ENCODE measurements at places on chromosomes 1 and 21.

- DNase-seq: no peak
These were observed 401.5 kb downstream of the RPS6KC1 start for GRCh38 chr1:213452501-213452900.

- DNase-seq: no peak
These were observed 2.7 kb downstream of the IFFO2 start for GRCh38 chr1:18953731-18954231.

DNA sequence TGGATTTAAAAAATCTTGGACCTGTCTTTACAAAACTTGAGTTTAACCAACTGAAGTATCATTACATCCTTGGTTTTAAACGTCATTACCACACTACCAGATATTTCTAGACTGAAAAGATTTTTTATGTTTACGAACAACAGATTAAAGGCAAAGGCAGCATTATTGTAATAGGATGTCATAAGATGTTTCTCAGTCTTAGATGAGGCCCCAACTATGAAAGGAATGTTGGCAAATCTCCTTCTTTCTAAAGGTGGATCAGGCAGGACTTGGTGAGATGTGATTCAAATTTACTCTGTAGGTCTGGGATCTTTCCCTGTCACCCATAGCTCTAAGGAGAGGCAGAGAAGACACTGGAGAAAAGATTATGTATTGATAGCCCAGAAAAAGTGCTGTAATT, 417.9 kb downstream of the PTBP2 start:
- no peak for DNase-seq

GRCh38 chr1:245704341-245704740, 549.6 kb downstream of the KIF26B start:
- no peak for DNase-seq

- no peak for DNase-seq
These were observed 15.1 kb upstream of the COP1 start for GRCh38 chr1:176222196-176222595.

DNA sequence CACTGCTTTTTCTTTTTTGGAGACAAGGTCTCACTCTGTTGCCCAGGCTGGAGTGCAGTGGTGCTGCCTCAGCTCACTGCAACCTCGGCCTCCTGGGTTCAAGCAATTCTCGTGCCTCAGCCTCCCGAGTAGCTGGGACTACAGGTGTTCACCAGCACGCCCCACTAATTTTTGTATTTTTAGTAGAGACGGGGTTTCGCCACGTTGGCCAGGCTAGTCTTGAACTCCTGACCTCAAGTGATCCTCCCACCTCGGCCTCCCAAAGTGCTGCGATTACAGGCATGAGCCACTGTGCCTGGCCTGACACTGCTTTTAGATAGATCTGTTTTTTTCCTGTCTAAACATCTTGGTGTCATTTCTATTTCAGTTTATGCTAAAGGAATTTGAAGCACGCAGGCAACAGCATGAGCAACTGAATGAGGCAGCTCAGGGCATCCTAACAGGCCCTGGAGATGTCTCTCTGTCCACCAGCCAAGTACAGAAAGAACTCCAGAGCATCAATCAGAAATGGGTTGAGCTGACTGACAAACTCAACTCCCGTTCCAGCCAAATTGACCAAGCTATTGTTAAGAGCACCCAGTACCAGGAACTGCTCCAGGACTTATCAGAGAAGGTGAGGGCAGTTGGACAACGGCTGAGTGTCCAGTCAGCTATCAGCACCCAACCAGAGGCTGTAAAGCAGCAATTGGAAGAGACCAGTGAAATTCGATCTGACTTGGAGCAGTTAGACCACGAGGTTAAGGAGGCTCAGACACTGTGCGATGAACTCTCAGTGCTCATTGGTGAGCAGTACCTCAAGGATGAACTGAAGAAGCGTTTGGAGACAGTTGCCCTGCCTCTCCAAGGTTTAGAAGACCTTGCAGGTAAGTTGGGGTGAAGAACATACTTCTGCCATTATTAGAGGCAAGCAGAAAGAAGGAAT, 106.1 kb upstream of the BMP8A start:
- no peak for DNase-seq

DNA sequence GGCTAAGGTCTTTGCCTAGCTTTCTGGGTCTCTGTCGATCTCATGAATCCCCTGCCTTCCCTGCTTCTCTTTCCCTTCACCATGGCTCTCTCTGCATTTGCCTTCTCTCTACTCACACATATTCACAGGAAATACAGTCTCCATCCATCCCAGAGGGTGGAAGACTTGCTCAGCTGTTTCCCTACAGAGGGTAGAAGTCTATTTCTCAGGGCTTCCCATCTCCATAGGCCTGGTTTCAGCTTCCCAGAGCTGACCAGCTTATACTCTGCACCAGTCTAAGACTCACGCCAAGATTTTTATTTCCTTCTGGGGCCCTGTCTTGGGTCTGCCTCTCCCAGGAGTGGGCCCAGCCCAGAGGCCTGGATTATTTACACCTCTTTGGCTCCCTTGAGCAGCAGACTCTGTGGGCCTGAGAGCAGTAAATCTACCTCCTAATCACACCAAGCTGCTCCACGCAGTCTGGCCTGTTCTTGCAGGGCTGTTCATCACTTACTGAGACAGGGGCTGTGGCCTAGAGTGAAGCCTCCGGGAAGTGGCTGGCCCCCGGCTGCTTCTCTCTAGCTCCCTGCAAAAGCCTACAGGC, 102.5 kb downstream of the PLXNA2 start:
- no peak for DNase-seq

DNA sequence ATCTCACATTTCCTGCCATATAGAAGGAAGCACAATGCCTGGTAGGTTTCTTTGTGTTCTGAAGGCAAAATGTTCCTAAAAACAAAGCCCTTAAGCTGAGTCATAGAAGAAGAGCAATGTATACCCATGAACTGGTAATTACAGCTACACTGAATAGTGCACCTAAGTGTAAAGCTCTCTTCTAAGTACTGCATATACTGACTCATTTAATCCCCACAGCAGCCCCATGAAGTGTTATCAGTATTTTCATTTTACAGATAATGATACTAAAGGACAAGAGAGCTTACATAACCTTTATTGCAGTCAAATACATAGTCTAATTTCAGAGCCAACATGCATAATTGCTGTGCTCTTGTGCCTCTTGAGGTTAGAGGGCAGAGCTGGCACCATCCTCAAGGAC, 239.9 kb downstream of the DPYD start:
- no peak for DNase-seq

DNA sequence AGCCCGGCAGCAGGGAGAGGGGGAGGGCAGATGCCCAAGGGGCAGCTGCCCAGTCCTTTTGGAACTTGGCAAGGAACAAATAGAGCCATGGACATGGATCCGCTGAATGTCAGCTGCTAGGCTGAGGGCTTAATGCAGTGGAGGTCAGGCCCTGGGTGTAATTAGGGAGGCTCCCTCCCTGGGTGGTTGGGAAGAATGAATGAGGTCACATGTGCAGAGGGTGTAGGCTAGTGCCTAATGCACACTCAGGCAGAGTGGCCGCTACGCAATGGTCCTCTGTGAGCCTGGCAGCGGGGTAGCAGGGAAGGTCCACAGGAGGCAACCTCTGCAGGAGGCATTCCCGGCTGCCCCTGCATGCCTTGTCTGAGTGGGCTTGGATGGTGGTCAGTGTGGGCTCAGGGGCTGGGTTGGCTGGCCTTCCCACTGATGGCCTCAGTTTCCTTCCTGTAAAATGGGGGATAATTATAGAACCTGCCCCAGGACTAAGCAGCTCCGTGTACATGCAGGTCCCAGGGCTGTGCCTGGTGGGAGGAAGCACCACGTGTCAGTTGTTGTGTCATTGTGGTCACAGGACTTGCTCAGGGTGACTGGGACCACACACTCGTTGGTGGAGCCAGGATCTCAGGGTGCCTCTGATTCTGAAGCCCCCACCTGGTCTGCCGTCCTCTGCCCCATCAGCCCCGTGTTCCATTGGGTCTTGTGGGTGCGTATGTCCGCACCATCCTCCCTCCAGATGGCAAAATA, 81.6 kb upstream of the ACTL8 start:
- DNase-seq: no peak

GRCh38 chr1:57696043-57696442, 272.2 kb upstream of the DAB1 start:
- DNase-seq: no peak

DNA sequence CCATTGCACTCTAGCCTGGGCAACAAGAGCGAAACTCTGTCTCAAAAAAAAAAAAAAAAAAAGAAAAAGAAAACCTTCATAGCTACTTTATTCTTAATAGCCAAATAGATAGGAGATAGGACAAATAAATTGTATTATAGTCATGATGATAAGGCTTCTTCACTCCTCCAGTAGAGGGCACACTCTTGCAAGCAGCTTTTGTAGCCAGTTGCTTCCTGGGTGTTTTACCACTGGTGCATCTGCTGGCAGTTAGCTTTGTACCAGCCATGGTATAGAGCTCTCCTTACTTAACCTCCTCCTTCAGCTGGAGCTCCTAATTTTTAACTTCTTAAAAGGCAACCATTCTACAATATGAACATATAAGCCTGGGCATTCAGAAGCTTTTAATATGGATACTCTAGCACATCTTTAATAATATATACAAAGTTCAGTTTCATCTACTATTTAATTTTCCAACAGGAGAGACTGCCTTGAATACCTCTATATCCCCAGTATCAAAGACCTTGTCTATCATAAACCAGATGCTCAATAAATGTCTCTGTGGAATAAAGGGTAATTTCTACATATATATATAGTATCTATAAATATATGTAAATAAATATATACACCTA, 35.8 kb downstream of the EVI5 start:
- no peak for DNase-seq

Data from stimulated activated CD8-positive, alpha-beta memory T cell treated with anti-CD3 and anti-CD28 coated beads, Interleukin-15, amount 100 ng/mL, for 48 hours (primary cell).